ENCODE measurements at places on chromosomes 1 and 21.

- DNase-seq = no peak
These were observed 33.3 kb upstream of the CNTN2 start for GRCh38 chr1:205009670-205010069.

DNA sequence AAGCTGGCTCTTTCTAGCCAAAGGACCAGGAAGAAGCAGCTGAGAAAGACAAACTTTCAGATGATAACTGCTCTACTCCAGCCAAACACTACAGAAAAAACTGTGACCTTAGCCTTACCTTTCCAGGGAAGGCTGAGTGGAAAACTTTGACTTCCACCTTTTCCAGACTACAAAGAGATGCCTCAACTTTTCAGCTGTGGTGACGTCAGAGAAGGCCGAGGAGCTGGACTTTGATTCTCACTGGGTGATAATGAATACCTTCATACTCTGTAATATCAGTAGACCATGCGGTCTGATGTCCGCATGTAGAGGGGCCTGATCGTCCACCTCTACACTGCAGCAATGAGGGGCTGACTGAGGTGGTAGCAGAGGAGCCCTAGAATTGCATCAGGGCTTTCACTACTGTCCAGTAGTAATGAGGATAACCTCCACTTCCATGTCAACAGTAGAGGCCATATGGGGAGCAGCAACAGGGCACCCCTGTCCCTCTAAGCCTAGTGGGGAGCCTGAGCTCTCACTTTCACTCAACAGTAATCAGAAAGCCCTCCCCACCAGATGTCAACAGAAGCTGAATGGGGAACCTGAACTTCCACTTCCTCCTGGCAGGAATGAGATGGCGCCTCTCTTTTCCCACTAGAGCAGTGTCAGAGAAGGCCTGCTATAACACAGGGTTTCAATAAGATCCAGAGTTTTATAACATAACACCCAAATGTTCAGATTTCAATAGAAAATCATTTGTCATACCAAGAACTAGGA, 28.4 kb upstream of the PADI1 start:
- no peak for DNase-seq

DNA sequence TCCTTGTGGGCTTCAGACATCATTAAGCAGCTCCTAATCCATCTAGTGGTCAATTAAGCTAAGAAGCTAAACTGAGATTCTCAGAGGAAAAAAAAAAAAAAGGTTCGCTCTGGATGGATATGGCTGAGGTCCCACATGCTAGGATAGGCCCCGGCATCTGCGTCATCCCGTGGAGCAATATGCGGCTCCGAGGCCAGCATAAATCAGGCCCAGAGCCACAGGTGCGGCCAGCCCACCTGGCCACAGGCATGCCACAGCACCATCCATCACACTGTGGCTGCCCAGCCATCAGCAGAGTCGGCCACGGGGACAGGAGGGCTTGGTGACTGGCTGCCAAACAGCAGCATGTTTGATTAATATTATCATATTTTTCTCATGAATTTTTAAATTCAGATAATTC, 106.9 kb upstream of the TIAM1 start:
- DNase-seq = no peak

GRCh38 chr1:177753655-177754054, 216.2 kb downstream of the SEC16B start:
- no peak for DNase-seq
